ENCODE measurements at places on chromosomes 4 and X.

DNA sequence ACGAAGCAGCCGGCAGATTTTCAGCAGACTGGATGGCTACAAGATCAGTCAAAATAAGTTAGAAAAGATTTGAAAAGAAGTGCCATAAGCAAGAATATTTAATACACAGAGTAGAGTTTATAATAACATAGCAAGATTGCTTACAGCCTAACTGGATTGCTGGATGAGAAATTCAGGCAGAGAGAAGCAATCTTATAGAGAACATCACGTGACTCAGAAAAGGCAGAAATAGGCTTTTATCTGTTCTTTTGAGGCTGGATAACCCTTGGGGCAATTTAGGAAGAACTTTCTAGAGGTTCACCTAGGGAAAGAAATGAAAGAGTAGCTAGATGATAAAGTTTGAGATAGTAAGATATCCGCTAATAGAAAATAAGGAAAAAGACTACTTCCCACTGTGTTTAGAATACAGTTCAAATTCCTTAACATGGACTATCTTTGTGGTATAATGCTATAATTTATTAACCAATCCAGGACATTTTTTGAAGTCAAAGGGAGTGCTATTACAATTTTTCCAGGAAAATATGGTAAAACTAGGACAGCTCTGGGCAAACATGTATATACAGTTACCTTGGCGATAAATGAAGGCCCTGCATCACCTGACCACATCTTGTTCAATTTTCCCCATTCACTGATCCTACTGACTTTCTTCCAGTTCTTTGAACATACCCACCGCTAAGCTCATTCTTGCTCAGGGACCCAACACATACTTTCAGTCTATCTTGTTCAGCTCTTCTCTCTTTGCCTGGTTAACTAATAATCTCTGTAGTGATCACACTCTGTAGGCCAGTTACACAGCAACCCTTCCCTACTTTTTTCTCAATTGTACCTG is 12.7 kb upstream of the SPCS3 start:
- no peak for DNase-seq

GRCh38 chr4:92198711-92199110 is 105.1 kb upstream of the GRID2 start:
- peak; percentile 14 for DNase-seq

DNA sequence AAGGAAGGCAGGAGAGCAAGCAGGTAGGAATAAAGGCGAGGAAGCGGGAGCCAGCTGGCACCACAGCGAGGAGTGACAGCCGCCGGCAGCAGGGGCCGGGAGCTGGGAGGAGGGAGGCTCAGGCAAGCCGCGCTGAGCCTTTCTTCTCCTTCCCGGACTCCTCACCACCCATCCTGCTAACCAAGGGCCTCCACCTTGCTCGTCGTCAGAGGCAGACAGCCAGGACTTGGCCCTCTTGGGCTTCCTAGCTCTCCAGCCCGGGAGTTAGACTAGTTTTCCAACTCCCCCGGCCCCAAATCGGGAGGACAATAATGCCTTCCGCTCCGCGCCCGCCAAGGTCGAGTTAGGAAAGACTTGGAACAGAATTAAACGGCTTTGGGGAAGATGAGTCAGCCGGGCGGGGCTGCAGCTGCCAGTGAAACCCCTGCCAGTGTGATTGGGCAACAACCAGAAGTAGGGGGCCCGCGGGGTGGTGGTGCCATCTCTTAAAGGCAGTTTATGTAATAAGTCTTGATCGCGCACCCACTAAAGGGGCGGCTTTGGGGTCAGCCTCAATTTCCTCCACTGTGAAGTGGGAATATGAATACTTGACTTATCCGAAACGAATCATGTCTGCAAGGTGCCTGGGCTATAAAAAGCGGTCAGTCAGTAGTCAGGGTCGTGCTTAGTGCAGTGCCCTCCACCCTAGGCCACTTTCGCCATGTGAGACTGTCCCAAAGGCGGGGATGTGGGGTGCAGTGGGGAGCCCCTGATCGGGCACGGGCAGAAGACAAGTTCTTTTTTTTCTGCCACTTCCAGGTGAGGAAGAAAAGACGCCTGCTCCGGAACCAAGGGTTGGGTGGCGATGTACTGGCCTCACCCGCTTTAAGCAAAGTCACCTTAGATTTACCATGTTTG is 6.7 kb upstream of the HSD17B10 start:
- DNase-seq = peak; percentile 79

GRCh38 chr4:151012820-151013219 is 2.3 kb downstream of the LRBA start:
- no peak for DNase-seq

GRCh38 chrX:39636481-39636880 is 461.3 kb downstream of the BCOR start:
- no peak for DNase-seq

DNA sequence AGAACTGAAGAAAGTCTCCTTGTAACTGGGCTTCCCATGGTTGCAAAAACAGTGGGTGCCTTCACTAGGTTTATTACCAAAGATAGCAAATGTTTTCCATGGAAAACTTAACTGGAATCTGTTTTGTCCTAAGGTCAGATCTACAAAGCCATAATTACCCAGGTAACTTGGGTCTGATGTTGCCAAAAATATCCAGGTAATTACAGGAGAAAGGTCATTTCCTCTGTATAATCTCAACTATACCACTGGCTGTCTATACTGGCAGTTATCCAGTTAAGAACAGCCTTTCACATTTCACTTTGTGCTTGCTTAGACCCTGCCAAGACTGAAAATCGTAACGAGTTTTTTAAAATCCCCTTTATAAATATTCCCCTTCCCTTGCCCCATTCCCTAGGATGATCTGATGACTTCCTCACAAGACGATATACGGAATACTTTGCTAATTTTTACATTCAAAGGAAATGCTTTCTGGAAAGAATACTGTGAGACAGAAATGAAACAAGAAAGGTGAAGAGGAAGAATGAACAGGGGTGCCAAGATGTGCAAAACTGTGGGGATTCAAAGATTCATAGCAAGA is 105.5 kb downstream of the MAML3 start:
- DNase-seq = no peak

- DNase-seq = no peak
Measured at GRCh38 chrX:23317799-23318724, 16.6 kb upstream of the PTCHD1 start.

GRCh38 chr4:1400191-1400805 is 5.9 kb downstream of the NKX1-1 start:
- DNase-seq = no peak

DNA sequence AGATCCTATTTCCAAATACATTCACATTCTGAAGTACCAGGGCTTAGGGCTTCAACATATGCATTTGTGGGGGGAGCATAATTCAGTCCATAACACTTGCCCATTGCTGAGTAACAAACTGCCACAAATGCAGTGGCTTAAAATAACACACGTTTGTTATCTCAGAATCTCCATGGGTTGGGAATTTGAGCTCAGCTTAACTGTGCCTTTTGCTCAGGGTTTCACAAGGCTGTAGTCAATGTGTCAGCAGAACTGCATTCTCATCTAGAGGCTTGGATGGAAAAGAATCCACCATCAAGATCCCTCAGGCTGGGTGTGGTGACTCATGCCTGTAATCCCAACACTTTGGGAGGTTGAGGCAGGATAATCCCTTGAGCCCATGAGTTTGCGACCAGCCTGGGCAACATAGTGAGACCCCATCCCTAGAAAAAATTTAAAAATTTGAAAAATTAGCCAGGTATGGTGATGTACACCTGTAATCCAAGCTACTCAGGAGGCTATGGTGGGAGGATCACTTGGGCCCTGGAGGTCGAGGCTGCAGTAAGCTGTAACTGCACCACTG is 25.8 kb upstream of the TBL1X start:
- DNase-seq = peak; percentile 68

GRCh38 chr4:62209757-62210485 is 1009.8 kb downstream of the ADGRL3 start:
- DNase-seq = no peak

GRCh38 chr4:95394752-95395306 is 153.9 kb downstream of the UNC5C start:
- DNase-seq = no peak

DNA sequence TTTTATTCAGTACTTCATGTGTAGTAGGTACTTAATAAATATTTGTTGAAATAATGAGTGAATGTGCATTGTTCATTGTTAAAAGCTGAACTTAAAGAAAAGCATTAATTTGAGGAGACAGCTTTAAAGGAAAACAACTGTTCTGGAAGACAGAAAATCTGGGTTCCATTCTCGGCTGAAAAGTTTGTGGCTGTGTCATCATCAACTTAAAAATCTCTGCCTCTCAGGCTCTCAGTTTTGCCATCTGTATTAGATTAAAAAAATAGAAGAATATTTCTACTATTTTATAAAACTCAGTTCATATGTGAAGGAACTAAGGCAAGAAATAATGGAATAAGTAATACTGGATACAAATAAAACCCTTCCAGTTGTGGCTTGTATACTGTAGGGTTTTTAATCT is 62.5 kb downstream of the FSTL5 start:
- DNase-seq = no peak

DNA sequence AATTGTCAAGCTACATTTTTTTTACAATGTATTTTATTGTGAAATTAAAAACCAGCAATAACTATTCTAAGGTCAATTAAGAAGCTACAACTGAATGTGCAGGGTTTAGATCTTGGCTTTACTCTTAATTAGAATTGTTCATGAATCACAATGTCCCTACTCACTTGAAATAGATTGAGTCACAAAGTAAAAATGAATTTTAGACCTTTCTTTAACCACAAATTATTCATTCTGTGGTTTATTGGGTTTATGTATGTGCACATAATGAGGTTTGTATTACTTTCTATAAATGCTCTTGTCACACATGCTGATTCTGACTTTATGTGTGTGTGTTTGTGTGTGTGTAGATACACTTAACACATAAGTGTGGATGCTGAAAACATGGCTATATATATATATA is 647.0 kb upstream of the AADAT start:
- no peak for DNase-seq

DNA sequence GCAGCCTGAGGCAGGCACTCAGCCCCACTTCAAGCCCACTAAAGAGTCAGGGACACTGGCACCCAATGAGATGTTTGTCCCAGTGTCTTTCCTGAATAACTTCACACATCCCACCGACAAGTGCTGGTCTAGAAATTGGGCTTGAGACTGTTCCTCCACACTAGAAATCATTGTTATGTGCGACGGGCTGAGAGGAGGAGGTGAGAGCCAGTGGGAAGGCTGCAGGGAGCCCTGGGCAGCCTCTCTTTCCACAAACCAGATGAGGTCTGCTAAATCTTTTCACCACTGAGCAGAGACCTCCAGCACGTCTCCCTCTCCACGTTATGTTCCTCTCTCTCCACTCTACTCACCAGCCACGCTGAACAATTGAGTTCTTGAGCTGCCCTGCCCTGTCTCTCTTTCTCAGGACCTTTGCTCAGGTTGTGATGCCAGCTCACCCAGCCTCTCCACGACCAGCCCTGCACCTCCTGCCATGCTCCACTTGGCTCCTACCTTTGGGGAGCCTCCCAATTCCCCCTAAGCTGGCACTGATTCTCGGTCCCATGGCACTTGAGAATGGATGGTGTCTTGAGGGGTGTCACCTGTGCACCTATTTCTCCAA is 8.4 kb downstream of the SCD5 start:
- no peak for DNase-seq

DNA sequence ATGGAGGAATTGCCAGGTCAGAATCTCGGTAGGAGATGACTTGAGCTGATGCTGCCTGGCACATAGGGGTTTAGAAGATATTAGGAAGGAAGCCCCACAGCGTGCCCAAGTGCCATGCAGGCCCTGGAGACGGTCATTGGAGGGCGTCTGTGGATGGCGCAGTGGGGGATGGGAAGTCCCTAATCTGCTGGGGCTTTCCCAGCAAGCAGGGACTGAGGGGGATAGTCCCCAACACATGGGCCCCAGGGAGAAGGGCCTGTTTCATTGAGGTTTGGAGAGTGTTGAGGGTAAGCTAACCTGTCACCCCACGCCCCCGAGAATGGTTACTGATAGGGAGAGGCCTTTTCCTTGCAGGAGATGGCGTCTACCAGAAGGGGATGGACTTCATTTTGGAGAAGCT is 7.8 kb downstream of the TAFAZZIN start:
- no peak for DNase-seq

DNA sequence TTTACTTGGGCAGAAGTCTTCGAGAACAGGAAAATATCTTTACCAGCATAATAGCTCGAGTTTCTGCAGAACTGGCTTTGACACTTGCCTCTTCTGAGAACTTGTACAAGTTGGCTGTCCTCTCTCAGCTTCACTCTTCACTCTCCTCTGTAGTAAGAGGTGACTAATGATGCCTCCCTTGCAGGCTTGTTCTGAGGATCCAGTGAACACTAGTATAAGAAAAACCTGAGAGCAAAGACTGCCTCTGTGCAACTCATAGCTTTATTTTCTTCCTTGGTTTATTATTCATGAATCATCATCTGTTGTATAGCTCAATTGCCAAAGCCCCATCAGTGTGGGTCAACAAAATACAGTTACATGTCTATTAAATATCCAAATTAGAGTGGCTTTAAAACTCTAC is 266.7 kb upstream of the CLNK start:
- no peak for DNase-seq

DNA sequence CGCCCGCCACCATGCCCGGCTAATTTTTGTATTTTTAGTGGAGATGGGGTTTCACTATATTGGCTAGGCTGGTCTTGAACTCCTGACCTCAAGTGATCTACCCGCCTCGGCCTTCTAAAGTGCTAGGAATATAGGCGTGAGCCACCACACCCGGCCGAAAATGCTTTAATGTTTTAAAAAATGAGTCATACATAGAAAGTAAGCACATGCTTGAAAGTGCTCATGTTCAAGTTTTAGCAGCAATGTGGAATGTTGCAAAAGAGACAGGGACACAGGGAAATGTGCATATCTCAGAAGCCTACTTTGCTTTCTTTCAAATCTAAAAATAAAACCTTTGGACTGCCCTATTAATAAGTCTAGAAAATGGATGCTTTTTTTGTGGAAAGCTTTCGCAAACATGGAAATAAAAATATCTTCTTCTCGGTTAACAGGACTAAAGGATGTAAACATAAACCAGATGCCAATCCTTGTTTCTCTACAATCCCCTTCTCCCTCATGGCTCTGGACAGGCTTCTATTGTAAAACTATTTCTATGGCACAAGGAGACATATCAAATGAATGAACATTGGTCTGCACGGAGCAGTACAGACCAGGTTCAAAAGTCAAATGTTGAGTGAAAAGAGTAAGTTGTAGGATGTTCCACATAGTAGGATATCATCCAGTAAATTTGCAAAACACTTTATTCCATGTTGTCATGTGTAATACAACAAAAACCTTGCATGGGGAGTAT is 15.0 kb downstream of the MECP2 start:
- peak; percentile 84 for DNase-seq

GRCh38 chr4:122606364-122607043 is 14.4 kb downstream of the IL21 start:
- no peak for DNase-seq

DNA sequence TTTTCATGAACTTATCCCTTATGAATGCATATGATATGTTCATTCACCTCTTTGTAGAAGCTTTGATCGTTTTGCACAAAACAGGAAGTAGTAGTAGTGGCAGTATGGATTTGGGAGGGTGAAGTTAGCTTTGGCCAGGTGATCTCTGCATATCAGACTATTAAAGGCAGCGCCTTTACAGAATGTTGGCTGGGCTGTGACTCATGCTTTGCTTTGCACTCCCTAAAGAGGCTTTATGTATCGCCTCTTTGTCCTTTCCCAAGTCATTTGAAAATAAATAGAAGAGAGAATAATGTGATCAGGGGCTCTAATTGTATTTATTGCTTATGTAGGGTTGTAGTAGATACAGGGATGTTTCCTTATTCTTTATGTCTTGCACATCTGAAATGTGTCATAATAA is 50.4 kb downstream of the SHROOM3 start:
- DNase-seq = no peak
